ENCODE measurements at places on chromosomes 3 and 15.

DNA sequence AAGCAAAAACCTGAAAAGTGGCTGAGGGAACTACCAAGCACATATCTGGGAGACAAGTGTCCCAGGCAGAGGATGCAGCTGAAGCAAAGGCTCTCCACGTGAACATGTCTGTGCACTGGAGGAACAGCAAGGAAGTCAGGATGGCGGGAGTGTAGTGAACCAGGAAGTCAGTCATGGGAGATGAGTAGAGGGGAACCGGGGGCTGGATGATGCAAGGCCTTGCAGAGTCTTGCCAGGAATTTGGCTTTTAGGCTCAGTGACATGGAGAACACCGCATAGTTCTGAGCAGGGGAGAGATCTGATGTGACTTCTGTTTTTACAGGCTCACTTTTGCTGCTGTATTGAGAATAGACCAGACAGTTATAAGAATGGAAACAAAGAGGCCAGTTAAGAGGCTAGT, 19.0 kb downstream of the C2CD4A start:
- DNase-seq = no peak

DNA sequence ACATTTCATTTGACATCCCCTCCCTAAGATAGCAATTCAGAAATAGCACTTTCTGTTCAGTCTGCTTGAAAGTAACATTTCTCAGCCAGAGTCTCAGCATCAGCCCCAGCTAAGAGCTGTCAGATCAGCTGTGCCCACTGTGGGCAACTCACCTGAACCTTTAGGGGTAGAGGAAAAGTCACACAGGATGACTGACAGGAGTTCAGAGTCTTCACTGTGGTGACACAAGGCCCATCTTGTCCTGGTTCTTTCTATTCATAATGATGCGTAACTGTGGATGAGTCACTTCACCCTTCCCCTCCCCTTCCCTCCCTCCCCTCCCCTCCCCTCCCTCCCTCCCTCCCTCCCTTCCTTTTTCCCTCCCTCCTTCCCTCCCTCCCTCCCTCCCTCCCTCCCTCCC, 96.1 kb upstream of the RASGRP1 start:
- DNase-seq = no peak

- no peak for DNase-seq
Measured at GRCh38 chr3:124158168-124158881, 166.4 kb upstream of the ROPN1 start.

- no peak for DNase-seq
Measured at GRCh38 chr3:125148016-125148812, 64.3 kb downstream of the SLC12A8 start.

GRCh38 chr15:79091204-79091867, 756 bp upstream of the RASGRF1 start:
- DNase-seq = peak; percentile 75

GRCh38 chr3:188558343-188559071, 404.6 kb downstream of the LPP start:
- no peak for DNase-seq

DNA sequence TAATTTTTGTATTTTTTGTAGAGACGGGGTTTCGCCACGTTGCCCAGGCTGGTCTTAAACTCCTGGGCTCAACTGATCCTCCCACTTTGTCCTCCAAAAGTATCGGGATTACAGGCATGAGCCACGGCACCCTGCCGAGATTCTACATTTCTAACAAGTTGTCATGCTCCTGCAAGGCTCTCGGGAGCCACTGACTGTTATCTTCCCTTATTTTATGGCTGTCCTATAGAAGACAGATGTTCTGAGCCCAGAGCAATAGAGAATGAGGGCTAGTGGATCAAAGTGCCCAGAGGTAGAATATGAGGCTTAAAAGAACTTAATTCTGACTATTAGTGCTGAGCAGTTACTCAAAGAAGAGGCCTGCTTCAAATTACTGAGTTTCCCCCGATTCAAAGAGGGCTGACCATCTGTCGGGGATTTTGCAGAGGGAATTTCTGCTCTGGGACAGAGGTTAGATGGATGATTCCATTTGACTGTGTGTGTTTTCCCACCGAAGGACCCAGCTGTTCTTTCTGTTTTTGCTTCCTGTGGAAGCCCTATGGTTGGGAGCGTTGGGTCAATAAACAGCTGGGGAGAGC, 39.5 kb downstream of the ITPR1 start:
- DNase-seq = no peak

DNA sequence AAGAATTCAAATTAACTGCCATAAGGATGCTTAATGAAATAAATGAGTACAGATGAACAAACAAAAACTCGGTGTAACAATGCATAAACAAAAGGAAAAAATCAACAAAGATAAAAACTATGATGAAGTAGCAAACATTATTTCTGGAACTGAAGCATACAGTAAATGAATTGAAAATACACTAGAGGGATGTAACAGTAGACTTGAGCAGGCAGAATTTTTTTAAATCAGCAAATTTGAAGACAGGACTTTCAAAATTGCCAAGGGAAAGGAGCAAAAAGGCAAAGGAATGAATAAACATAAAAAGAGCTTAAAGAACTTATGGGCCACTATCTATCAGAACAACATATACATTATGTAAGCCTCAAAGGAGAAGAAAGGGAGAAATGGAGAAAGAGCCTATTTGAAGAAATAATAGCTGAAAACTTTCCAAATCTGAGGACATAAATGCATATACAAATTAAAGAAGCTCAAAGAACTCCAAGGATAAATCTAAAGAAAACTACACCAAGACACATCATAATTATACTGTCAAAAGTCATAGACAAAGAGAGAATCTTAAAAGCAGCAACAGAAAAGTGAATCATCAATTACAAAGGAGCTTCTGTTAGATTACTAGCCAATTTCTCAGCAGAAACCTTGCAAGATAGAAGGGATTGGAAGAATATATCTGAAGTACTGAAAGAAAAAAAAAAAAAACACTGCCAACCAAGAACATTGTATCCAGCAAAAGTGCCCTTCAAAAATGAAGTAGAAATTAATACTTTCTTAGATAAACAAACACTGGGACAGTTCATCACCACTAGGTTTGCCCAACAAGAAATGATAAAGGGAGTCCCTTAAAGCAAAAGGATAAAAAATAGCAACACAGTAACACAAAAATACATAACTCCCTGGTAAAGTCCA, 15.5 kb downstream of the TOP2B start:
- no peak for DNase-seq

DNA sequence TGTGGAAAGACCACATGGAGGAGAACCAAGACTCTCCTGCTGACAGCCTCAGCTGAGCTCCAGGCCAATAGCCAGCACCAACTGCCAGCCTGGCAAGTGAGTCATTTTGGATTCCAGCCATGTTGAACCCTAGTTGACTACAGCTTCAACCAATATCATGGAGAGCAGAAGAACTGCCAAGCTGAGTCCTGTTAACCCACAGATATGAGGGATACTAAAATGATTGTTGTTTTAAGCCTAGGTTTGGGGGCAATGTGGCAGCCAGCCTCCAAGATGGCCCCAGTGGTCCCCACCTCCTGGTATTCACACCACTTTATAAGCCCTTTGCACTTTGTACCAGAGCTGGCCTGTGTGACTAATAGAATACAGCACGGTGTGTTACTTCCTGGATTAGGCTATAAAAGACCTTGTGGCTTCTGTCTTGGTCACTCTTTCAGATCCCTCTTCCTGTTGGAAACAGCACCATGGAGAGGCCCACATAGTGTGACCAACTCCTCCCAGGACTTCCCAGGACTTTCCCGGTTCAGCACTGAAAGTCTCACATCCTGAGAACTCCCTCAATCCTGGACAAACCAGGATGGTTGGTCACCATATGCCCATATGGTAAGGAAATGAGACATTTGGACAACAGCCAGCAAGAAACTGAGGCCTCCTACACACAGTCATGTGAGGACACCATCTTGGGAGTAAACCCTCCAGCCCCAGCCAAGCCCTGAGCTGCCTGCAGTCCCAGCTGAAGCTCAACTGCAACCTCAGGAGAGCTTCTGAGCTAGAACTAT, 32.4 kb upstream of the CDV3 start:
- DNase-seq = peak; percentile 39
